Activated CD4-positive, alpha-beta T cell treated with anti-CD3 and anti-CD28 coated beads for 48 hours (primary cell): ENCODE measurements at places on chromosomes 3 and 15.

GRCh38 chr3:156718622-156719306 lies 44.4 kb downstream of the TIPARP start:
- DNase-seq: no peak

- no peak for DNase-seq
These were observed 440.8 kb upstream of the GBE1 start for GRCh38 chr3:82202269-82202668.

DNA sequence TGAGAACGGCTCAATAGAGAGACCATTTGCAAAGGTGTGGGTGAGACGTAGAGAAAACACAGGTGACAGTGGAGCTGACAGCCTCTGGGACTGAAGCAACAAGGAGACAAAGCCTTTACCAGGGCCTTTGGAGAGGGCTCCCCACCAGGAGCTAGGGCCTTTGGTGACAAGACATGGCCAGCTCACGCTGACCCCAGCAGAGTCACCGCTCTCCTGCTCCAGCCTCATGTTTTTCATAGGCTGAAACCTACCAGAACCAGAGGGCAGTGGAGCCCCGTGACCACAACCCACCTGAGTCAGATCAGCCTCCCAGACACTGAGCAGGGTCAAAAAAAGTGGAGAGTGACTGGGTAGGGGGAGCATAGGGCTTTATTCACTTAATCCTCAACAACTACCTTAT lies 214.7 kb downstream of the SHQ1 start:
- peak; percentile 55 for DNase-seq

DNA sequence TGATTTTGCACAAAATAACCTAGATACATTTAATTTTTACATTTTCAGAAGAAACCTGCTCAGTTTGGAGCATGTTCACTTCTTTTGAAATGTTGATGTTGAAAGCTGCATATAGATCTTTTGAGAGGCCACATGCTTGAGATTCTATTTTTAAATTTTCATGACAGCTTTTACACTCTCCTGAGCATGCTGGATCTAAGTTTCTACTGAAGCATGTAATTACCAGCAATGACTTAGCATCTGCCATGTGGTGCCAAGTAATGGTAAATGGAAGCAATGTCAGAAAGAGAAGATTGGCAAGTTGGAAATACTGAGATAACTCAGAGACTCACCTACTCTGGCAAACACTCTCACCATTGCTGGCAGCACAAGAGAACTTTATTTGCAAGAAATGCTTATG lies 310.6 kb downstream of the NSUN3 start:
- DNase-seq: no peak

GRCh38 chr3:60758171-60758570 lies 493.1 kb downstream of the FHIT start:
- DNase-seq: no peak

GRCh38 chr3:65391068-65391467 lies 647.6 kb downstream of the MAGI1 start:
- no peak for DNase-seq

DNA sequence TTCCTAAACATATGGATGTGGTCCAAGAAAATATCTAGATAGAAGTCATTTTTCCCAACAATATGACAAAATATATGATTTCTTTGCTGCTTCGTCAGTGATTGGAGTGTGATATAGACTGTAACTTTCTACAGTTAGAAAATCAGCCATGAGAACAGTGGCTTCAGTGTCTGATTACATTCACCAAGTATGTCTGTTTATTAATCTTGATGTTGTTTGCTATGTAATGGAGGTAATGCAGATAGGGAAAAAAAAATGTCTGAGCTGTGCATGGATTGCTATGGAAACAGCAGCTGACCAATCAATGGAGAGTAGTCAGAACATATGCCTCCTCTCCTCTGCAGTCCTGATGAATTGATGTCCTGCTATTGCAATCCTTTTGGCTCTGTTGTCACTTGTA lies 72.3 kb upstream of the GAP43 start:
- DNase-seq: no peak

- DNase-seq: peak; percentile 64
These were observed 61.4 kb downstream of the TUSC7 start for GRCh38 chr3:116770815-116771450.

DNA sequence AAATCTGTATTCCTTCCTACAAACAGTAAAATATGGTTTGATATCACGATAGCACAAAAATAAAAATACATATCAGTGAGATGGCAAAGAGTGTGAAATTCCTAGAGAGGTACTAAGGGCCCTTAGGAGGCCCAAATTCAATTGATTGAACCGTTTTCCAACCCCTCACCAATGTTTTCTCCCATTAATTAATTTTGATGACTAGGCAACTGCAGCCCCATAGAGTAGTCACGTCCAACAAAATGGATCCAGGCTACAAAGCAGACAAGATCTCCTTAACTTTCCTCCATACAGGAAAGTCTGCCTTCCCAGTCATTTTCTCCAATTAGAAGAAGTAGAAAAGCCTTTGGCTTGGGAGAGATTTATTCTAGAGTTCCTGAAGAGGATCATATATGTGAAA lies 193.9 kb downstream of the PLOD2 start:
- no peak for DNase-seq

DNA sequence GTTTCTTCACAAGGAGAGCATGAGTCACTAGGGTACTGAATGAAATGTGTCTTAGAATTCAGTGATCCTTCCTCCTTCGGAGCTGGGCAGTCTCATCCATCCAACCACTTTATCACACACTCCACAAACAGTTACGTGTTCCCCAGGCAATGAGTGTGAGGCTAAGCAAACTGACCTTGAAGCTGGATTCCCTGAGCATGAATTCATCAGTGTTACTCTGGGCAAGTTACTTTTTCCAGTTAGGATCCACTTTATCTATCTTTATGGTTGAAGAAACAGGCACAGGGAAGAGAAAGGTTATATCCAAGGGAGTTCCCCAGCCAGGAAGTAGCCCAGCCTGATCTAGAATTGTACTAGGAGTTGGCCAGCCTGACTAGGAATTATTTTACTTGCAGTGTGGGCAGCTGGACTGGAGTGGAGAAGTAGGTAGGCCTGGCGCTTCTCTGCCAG lies 17.1 kb upstream of the GCNT3 start:
- no peak for DNase-seq

GRCh38 chr3:186452517-186452916 lies 90.5 kb upstream of the DGKG start:
- no peak for DNase-seq

DNA sequence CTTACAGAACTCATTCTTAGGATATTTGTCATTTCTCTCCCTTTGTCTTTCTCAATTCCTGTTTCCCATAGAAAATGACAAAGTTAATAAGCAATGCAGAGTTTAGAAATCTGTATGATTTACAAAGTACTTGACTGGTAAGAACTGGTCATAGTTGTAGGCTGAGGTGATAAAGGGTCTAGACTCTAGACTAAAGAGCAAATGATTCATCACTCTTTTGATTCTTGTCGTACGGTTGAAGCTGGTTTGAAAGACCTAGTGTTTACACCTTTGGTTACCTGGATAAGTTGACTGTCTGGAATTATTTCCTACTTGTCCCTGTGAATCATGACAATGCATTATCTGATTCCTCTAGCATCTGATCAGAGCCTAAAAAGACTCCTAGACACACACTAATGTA lies 58.9 kb upstream of the TP63 start:
- no peak for DNase-seq

DNA sequence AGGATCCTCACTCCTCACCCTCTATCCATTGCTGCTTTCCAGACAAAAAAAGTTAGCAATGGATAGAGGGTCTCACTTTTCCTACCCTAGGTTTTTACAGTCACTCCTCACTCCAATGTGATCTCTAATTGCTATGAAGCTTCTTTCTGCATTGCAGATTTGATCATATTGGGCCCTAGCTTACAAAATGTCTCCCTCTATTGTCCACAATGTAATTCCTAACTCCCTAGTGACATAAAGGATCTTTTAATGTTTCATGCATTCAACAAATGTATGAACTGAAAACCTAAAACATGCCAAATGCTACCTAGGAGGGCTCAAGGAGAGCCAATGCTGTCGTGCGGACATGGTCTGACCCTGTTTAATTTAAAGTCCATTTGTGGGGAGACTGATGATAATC lies 234.8 kb downstream of the CADM2 start:
- no peak for DNase-seq

DNA sequence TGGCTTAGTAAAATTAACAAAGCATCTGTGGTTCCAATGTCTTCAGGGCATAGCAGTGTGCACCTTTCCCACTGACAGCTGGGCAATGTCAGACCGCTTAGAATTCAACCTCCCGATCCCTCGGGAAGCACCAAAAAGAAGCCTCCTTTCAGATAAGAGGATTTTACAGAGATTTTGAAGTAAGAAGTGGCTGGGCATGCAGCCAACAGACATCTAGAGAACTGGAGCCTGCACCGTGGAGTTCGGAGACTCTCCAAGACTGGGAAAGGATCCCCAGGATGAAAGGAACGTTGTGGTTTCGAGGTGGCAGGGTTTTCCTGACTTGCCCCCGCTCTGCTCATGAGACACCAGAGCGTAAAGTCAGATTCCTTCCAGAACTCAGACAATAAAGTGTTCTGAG lies 5.3 kb downstream of the FAM174B start:
- DNase-seq: no peak
